ENCODE measurements at places on chromosomes 11 and 22.
A peak's percentile ranks its signal among the peaks of the same experiment; 100 is the strongest.

- no peak for DNase-seq
Measured at GRCh38 chr11:33945481-33946268, 53.8 kb upstream of the LMO2 start.

DNA sequence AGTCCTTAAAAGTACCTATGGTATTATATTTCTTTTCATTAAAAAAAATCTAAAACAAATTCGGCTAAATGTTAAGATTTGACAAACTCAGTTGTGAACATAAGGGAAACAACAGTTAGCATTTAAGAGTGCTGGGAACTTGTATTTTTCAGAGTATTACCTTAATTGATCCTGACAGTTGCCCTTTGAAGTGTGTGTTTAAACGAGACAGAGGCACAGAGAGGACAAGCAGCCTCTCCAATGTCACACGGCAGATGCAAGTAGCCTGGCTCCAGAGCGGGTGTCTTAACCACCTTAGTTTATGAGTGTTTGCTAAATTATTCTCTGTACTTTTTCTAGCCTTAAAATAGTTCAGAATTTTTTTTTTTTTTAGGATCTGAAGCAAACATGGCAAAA is 80.9 kb downstream of the TIMP3 start:
- no peak for DNase-seq

DNA sequence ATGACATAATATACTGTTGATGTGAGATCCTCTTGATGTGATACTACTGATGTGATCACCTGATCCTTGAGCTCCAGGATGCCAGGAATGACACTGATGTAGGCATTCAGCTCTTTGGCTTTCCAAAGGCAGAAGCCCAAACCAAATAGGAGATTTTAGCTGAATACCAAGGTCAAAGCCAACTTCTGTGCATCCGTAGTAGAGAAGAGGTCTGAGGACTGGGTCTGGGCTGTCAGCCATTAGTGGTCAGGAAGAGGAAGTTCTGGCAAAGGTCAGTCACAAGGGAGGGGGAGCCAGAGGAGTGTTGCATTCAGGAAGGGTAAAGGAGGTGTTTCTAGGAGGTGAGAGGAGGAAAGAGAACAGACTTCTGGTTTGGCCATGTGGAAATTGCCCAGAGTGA is 53.4 kb upstream of the PARVG start:
- peak; percentile 65 for DNase-seq

DNA sequence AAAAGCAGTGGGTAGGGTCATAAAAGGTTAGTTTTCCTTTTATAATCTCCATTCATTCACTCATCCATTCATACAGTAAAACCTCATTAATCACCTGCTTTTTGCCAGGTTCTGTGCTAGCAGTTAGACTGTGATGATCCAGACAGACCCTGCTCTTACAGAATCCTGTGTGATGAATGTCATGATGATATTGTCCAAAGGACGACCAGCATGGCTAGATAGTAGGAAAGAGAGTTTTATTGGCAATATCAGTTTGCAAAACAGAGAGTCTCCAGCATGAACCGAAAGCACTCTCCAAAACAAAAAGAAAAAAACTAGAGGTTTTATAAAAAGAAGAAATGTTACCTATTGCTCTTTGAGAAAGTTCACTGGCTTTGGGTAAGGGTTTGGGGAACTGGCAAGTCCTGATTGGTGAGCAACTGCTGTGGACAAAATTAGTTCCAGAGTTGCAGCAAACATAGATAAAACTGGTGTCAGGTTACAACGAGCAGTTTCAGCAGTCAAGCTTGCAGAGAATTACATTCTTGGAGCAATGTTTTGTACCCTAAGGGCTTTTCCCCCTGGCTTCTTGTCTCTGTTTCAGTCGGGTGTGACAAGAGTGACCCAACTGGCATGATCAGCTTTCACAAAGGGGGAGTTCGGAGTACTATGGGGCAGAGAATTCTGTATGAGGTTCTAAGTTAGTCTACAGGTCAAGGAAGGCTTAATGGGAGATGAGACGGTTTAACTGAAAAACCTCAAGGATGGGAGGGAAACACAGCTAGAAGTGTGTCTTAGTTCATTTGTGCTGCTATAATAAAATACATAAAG is 58.3 kb downstream of the HSD17B12 start:
- DNase-seq, result no peak

DNA sequence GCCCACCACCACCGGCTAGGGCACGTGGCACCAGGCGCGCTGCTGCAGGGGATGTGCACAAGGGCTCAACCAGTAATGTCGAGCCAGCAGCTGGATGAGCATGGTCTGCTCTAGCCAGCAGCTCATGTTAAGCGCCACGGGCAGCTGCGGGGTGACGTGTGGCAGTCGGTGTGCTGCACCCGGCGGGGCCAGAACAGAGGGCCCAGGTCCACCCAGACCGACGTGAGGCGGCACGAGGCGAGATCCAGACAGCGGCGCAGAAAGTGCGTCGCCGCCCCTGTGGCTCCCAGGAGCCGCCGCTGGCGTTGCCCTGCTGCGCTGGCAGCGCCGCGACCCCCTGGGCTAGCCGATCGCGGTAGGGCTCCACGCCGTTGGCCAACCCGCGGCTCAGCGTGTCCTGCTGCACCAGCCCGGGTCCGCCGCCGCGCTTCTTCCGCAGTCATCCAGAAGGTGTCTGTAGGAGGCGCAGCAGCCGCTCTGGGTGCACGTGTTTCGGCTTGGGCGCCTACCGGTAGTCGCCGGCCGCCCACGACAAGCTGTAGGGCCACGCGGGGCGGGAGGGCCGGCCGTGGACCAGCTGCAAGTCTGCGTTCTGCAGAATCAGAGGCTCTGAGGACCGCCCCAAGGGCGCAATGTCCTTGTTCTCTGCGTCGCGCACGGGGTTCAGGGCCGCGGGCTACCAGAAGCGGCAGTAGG is 4.6 kb upstream of the GALR3 start:
- peak; percentile 80 for DNase-seq

DNA sequence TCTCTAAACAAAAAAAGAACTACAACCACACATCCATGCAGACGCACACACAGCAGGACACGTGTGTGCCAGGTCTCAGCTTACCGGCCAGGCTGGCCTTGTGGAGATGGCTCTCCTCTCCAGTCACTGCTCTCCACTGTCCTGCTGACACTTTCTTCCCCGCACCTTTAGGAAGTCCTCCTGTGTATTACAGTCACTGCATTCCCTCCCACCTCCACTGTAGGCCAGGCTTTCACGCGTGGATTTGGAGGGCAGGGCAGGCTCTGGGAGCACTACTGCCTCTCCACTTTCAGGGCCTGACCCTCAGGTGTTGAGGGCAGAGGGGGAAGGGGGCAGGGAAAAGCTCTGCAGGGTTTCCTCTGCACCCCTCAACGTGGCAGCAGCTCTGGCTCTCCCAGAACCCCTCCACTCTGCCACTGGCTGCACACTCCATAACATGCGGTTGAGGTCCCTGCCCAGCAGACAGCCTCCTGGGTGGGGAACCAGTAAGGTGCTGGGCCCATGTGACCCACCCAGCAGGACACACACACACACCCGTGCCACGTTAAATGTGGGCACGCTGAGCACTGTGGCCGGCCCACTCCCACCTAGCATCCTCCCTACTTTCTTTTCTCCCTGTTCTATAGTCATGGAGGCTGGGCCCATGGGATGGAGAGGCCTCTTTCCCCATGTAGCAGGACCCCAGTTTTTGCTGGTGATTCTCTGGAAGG is 107.0 kb upstream of the PITPNB start:
- no peak for DNase-seq

- no peak for DNase-seq
Measured at GRCh38 chr11:63814383-63814736, 1.1 kb downstream of the SPINDOC start.

- no peak for DNase-seq
Measured at GRCh38 chr11:130008326-130008725, 5.7 kb upstream of the PRDM10 start.

GRCh38 chr11:79427126-79427525 is 13.7 kb downstream of the TENM4 start:
- DNase-seq, result no peak

DNA sequence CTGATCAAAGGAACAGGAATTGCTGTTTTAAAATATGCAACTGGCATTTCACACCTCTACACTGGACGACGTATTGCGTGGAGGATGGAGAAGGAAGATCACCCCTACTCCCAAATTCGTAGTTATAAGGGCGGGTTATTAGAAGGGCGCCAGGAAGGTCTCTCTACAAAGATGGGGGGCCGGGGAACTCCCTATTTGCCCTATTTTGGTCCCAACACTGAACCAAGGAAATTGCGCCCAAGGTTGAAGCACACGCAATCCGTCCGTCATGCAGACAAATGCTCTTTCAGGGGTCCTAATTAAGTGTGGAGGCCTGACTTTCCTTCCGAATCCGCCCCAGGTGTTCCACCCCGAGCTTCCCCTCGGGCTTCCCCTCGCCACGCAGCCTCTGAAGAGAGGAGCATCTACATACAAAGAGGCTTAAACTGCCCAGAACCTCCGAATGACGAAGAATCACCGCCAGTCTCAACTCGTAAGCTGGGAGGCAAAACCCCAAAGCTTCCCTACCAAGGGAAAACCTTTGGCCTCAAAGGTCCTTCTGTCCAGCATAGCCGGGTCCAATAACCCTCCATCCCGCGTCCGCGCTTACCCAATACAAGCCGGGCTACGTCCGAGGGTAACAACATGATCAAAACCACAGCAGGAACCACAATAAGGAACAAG is 396 bp downstream of the NPAT start:
- DNase-seq, result no peak

- DNase-seq, result no peak
Measured at GRCh38 chr11:72738199-72739141, 13.7 kb downstream of the ARAP1 start.

- no peak for DNase-seq
Measured at GRCh38 chr11:11757909-11758308, 83.9 kb upstream of the USP47 start.

- DNase-seq, result peak; percentile 75
Measured at GRCh38 chr11:118870396-118871343, 13.0 kb upstream of the CXCR5 start.

DNA sequence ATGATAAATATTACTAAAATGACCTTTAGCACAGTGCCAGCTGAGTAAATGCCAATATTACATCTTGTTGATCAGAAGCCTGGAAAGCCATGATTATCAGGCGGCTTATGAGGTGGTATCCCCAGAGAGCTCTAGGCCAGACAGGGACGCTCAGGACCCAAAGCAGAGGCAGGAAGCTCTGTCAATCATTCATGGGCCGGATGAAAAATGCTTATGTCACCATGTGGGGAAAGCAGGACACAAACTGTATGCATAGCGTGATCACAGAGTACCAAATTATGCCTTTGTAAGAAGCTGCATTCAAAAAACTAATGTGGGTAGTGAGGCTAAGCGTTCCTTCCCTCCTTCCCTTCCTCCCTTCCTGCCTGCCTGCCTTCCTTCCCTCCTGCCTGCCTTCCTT is 82.6 kb downstream of the TENM4 start:
- no peak for DNase-seq

DNA sequence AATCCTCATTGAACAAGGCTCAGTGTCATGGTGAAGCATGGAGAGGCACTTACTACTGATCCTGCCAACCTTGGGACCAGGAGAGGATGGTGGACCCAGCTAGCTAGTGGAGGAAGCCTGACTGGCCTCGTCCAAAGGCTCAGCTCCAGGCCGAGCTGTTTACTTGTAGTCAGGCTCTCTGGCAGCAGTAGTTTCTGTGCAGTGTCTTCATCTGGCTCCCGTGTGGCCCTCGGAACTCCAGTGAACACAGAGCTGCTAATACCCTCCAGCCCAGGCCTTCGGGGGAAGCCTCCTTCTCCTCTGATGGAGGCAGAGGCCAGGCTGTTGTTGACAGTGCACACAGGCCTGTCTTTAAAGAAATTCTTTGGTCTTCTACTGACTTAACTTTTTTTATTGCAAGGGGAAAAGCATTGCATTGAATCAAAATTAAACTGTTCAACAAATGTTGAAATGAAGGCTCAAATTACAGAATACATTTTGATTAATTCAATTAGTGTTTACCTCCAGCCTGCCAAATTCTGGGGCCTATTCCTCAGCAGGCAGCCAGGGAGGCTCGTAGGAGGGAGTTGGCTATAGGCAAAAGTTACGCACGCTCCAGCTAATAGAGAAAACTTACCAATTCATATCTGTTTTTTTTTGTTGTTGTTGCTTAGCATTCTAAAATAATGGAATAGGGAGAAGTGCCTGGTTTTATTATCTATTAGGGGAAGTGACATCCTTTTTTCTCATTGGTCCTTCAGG is 18.8 kb downstream of the PPFIBP2 start:
- no peak for DNase-seq

GRCh38 chr11:105100981-105101630 is 38.5 kb downstream of the CARD18 start:
- peak; percentile 13 for DNase-seq

GRCh38 chr11:59186130-59186594 is 14.2 kb downstream of the DTX4 start:
- DNase-seq, result peak; percentile 40

DNA sequence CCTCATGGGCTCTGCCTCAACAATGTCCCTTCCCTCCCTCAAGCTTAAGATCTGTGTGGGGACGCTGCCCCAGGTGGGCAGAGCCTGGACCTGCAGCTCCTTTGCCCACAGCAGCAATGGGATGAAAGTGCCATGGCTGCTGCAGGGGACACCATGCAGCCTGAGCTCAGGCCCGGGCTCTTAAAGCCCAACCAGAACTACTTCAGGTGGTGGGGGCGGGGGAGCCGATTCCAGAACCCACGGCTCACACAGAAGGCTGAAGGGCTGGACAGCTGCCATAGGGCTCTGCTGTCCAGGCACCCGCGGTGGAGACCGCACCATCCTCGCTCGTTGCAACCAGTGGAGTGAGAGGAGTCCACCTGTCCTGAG is 12.5 kb downstream of the CHID1 start:
- DNase-seq, result peak; percentile 20

GRCh38 chr11:44916331-44916730 is 34.4 kb downstream of the TP53I11 start:
- no peak for DNase-seq

DNA sequence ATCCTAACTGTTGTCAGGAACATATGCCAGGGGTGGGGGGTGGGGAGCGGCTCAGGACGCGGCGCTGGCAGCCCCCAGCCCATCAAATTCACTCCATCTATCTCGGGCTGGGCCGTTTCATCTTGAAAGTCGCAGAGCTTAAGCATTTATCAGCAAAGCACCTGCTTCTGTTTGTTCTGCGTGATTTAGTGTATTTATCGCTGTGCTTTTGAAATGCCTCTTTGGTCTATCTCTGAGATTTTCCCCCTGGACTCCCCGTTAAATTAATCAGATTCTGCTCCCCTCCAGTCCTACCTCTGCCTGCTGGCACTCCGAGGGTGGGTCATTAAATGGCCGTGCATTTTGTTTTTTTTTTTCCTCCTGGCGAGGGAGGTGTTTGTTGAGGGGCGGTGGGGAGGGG is 446.2 kb downstream of the TBC1D22A start:
- DNase-seq, result no peak
